HCT116 (cell line): ENCODE measurements at places on chromosomes 11 and 22.

GRCh38 chr22:26464312-26464711 is 19.3 kb downstream of the HPS4 start:
- DNase-seq: no peak

DNA sequence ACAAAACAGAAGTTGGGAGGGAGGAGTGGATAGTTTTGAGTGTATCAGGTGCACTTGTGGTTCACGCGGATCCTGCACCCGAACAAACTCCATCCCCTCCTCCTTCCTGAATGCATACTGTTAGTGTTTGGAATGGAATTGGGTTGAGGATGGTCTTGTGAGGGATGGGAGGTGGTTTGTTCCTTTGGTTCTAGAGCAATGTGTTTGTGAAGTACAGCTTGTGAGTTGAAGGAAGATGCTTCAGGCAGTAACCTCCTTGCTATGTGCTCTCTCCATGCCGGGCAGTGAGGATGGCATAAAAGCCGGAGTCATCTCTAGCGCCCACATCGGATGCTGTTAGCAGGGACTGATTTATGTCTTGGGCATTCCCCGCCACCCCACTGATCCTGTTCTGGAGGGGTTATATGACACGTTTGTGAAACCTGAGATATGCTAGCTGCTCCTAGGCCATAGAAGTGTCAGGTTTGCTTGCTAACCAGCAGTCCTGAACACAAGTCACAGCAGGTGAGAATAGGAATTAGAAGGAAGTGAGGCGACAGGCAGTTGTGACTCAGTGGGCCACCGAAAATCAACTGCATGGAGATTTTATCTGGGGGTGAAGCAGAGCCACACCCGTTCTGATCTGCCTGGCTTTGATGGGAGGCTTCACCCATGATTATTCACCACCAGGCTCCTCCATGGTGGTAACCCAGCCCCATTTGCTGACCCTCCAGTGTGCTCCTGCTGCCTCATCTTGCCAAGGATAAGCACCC is 2.2 kb downstream of the BCR start:
- no peak for DNase-seq

GRCh38 chr22:44246615-44247326 is 66.0 kb downstream of the SHISAL1 start:
- DNase-seq: no peak

DNA sequence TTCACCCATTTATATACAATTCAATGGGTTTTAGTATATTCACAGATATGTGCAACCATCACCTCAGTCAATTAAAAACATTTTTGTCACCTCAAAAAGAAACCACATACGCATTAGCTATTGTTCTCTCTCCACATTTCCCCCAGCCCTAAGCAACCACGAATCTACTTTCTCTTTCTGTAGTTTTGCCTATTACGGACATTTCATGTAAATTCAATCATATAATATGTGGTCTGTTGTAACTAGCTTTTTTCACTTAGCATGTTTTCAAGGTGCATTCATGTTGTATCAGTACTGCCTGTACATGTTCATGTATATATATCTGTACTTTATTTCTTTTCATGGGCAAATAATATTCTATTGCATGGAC is 104.7 kb upstream of the RRM1 start:
- DNase-seq: no peak

DNA sequence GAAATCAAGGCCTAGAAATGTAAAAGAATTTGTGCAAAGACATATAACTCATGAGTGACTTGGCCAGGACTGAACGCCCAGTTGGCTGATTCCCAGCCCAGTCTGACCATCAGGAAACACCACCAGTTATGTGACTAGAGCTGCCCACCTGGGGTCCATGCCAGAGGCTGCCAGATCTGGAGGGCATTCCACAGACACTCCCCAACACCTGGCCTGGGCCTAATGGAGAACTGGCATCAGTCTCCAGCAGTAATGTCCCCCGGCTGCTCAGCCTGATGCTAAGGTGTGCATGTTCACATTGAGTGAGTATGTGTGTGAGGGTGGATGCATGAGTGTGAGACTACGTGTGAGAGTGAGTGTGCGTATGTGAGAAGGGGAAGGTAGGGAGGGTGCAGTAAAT is 15.7 kb downstream of the PLAAT3 start:
- DNase-seq: no peak

DNA sequence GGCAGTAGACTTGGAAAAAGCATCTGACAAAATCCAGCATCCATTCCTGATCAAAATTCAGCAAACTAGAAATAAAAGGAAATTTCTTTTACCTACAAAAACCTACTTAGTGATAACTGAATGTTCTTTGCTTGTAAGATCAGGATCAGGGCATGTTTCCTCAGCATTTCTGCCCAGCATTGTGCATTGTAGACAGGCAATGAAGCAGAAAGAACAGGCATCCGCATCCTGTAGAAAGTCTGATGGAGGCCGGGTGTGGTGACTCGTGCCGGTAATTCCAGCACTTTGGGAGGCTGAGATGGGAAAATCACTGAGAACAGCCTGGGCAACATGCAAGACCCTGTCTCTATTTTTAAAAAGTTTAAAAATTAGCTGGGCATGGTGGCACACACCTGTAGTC is 32.5 kb upstream of the PANX2 start:
- DNase-seq: no peak

GRCh38 chr11:44585421-44585820 is 20.0 kb downstream of the CD82 start:
- DNase-seq: no peak
